Non-pigmented ciliary epithelial cell (primary cell): ENCODE measurements at places on chromosomes 4 and X.

DNA sequence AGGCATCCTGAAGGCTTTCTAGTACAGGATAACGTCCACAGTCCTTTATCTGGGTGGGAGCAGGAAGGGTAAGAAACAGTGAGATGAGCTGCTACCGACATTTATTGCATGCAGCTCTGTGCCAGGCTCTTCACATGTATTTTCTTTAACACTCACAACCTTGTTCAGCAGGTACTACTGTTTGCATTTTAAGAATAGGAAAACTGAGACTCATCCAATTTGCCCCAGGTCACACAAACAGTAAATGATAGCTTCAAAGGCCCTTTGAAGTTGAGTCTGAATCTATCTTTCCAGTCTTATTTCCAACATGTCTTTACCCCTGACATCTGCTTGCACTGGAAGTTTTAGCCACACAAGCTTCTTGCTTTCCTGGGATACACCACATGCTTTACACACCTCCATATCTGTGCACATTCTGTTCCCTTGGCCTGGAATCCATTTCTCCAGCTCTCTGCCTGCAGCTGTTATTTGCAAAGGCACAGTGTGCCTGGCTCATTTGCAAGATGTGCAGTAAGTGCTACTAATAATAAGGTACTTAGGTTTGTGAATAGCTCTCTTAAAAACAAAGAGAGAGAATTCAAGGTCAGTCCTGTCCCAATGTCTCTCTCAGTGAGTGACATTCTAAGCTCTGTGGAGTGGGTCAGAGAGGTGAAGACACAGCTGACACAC, 61.2 kb downstream of the METTL14 start:
- no peak for DNase-seq

DNA sequence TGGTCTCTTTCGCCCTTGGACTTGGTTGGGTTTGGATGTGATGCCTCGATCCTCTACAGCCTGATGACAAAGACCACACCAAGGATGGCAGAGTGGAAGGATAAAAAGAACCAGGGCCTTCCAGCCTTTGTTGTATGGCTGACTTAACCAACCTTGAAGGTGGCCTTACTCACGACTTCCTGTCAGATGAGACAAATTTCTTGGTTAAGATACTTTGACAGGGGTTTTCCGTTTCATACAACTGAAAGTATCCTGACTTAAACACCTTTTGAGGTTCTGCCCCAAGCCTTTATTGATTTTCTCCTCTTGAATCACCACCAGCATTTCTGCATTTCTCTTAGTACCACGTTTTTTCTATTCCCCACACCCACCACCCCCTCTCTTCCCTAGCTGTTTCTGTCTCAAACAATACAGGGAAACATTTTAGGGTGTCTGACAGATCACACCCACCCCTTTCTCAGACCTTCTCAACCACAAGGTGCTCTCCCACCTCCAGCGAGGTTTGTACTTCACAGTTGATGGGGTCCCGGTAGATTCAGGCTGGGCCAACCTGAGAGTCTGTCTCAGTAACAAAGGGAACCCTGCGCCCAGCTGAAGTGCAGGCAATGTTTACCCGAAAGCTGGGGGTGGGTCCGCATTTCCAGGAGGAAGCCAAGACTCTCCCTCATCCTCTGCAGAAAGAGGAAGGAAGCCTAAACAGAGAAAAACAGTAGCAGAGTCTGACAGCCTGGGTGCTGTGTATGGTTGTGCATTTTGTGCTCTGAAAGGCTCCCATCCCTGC, 5.0 kb upstream of the TSPAN5 start:
- DNase-seq, result no peak

DNA sequence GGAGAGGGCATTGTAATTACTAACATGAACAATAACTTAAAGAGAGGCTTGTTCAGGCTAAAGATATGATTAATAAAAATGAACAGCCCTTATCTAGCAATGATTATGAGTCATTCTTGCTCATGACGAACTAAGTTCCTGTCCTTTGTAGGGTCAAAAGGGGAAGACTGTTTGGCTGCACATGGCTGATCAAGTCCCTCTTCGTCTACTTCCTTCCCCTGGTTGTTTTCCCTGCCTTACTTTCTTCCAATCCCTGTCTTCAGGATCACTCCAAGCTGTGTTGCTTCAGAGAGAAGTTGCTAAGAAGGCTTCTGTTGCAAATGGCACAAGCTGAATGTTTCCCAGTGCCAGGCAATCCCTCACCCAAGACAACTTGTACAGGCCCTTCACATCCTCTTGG, 115.0 kb upstream of the HS3ST1 start:
- peak; percentile 55 for DNase-seq

GRCh38 chrX:39601231-39602177, 496.3 kb downstream of the BCOR start:
- DNase-seq, result no peak

GRCh38 chr4:30763321-30763727, 43.2 kb downstream of the PCDH7 start:
- no peak for DNase-seq

- no peak for DNase-seq
These were observed 53.6 kb downstream of the KLHL13 start for GRCh38 chrX:118062817-118063615.

GRCh38 chr4:54433686-54434085, 204.6 kb downstream of the PDGFRA start:
- no peak for DNase-seq

DNA sequence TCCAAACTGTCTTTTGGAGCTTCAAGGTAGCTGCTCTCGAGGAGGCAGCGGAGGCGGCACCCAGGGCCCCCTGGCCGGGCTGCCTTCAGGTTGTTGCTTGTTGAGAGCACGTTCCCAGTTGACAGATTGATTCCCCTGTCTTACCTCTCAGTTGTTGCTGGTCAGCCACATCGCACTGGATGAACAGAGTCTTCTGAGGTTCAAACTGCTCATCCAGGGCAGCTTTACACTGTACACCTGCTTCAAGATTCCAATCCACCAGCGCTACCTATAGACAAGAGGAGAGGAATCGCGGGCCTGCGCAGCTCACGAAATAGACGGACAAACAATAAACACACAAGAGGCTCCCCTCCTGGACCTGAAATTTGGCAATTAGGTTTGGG, 497 bp downstream of the HPGD start:
- no peak for DNase-seq

DNA sequence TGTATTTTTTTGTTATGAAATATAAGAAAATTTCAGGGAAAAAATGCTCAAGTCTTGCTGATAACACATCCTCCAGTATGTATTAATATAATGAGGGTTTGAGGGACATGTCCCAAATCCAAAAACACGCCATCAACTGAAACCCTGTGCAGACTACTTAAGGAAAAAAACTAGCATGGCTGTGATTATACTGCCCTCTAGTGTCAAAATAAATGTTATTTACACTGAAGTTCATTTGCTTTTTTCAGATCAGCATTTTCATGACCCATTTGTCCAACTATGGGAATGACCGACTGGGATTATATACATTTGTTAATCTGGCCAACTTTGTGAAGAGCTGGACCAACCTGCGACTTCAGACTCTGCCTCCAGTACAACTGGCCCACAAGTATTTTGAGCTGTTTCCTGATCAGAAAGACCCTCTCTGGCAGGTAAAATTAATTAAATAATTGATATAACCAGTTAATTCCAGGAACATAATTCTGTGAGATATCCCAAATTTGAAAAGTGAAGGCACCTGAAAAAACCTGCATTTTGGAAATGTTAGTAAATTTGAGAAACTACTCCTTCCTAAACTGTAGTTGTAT, 128.5 kb downstream of the PRSS12 start:
- DNase-seq, result peak; percentile 31

DNA sequence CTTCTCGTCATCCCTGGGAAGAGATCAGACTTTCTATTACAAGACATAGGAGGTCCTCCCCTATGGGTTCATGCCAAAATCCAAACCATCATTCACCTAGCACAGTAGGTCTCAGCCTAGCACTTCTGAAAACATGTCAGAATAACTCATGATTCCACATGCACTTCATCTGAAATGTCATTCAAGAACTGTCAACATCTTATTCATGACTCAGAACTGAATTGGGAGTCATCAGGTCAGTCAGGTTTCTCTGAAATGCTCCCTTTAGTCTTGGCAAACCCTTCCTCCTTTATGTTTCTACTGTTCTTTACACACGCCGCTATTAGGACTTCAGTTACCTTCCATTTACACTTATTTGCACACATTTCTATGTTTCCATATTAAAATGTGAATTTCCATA, 67.2 kb downstream of the ANTXR2 start:
- no peak for DNase-seq

- DNase-seq, result no peak
These were observed 1.6 kb downstream of the RPL10 start for GRCh38 chrX:154399527-154400368.

DNA sequence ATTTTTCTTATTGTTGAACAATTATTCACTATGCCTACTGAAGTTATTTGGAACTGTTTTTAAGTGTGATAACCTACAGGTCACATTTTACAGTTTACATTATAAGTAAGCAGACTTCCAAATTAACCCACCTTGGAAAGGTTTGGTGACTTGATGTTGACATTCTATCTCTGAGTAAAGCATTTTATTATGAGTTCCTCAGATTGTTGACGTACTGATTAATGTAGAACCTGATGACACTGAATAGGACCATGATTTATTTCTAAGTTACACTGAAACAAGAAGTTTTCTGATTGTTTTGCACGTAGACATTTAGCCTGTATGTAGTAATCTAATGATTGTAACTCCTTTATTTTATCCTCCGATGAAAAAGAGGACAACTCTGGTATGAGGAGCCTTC, 17.0 kb upstream of the CXCL3 start:
- no peak for DNase-seq

GRCh38 chrX:48827654-48827968, 1.3 kb downstream of the ERAS start:
- no peak for DNase-seq

GRCh38 chr4:86965019-86965976, 30.5 kb downstream of the AFF1 start:
- DNase-seq, result no peak

DNA sequence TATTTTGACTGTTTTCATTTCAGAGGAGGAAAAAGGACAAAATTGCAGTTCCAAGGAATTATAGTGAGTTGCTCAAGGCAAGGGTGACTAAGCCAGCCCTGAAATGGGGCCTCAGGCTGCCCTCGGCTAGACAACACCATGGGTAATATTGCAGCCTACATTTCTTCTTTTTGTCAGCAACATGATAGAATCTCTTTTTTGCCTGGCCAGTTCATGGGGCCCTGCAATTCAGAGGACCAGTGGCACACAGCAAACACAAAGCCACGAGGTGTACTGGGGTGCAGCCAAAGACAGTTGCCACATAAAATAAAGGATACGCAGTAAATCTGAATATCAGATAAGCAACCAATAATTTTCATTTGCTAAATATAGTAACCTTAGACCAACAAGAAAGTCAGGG, 41.8 kb downstream of the RBM47 start:
- peak; percentile 31 for DNase-seq

DNA sequence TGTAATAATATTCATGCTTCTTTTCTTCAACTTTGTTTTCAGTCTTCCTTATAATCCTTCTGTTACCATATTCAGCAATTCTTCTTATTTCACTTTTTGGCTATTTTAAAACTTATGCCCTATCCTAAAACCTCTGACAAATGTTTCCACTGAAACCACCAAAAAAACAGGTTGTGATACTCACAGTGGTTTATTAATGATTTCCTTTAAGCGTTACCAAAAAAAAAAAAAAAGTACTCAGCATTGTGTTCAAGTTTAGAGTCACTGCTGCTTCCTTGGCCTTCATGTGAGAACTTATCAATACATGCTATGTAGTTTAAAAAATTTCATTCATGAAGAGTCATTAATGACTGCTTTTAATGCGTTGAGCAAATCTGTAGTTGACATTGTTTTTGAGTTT, 35.4 kb upstream of the UGT2A3 start:
- DNase-seq, result no peak

- DNase-seq, result no peak
These were observed 64.0 kb downstream of the ADRA2C start for GRCh38 chr4:3829956-3830773.

DNA sequence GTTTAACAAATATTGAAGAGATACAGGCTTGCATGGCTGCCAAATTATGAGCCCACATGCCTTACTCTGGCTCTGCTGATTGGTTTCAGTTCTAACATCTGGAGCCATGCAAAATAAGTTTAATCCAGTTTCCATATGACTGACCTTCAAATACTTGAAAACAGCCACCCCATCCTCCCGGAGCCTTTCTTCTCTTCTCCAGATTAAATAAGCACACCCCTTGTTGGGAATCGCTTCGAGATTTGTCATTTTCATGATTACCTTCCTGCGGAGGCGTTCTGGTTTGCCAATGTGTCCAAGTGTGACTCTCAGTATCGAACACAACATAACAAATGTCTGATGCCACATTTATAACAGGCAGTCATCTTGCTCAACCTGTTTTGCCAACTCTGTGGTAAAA, 101.6 kb upstream of the JADE1 start:
- DNase-seq, result no peak

- DNase-seq, result no peak
These were observed 65.2 kb upstream of the UGT2B10 start for GRCh38 chr4:68750555-68750954.

DNA sequence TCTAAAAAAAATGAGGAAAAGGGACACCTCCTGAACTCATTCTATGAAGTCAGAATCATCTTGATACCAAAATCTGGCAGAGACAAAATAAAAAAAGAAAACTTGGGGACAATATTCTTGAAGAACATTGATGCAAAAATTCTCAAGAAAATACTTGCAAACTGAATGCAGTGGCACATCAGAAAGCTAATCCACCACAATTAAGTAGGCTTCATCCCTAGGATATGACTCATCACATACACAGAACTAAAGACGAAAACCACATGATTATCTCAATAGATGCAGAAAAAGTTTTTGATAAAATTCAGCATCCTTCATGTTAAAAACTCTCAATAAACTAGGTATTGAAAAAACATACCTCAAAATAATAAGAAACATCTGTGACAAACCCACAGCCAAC, 98.3 kb downstream of the FAM47B start:
- no peak for DNase-seq

- no peak for DNase-seq
These were observed 19.5 kb downstream of the ZNF275 start for GRCh38 chrX:153353416-153353815.

DNA sequence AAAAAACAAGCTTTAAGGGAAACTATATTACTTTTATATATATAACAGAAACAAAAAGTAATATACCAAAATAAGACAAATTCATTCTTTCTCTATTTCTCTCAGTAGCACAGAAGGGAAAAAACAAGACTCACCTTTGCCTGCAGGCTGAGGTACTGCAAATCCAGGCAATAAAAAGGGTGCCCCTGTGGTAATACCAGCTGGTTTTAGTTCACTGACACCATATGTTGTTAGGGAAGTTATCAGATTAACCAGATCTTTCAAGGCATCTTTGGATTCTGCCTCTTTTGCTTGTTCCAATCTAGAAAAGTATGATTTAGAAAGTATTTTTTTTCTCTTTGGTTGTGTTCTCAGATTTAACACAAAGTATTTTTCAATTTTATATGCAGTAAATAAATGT, 139.8 kb downstream of the WDFY3 start:
- no peak for DNase-seq

GRCh38 chr4:89939546-89939945, 44.9 kb downstream of the MMRN1 start:
- DNase-seq, result no peak

- DNase-seq, result no peak
These were observed 289.4 kb downstream of the TRAM1L1 start for GRCh38 chr4:116796022-116796421.

- DNase-seq, result no peak
These were observed 1.0 kb downstream of the ENAM start for GRCh38 chr4:70629469-70630090.
